ENCODE measurements at places on chromosomes 7 and 10. TPM values are rescaled to one million over a fixed set of nuclear protein-coding genes. Genes with fewer than 3 reads are reported as not detected.

The KIF11 gene
- 41.3 TPM for total RNA-seq

The CUTC gene
- total RNA-seq: 29.8 TPM

The OR6V1 gene
- total RNA-seq: not detected

The APBB1IP gene
- 5.2 TPM for total RNA-seq

The ANK3 gene
- 1.0 TPM for total RNA-seq

The COL13A1 gene
- total RNA-seq: 0.31 TPM

The ST7 gene
- 21.6 TPM for total RNA-seq

The SH2B2 gene
- total RNA-seq: 3.7 TPM

The PLPP4 gene
- total RNA-seq: 0.11 TPM

The OR9A2 gene
- not detected for total RNA-seq

The USP6NL gene
- total RNA-seq: 10.8 TPM

The NPSR1 gene
- total RNA-seq: not detected

The PRF1 gene
- not detected for total RNA-seq

The AS3MT gene
- 3.2 TPM for total RNA-seq

The OR2A5 gene
- total RNA-seq: not detected

The TEX47 gene
- not detected for total RNA-seq
